ENCODE measurements at places on chromosomes 12 and 14.

DNA sequence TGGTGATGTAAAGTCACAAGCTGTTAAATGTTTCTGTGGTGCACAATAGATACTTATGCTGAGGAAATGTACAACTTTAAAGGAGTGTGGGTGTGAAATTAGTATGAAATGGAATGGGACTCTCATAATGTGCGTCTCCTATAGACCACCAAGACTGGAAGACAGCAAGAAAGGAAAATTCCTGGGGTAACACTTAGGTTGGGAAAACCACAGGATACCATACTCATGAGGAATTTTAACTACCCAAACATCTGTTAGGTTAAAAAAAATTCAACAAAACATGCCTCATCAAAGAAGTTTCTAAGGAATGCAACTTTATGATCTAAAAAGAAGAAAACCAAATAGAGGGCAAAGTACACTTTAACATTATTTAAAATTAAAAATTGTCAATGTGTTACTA is 113.7 kb upstream of the MYF6 start:
- DNase-seq, result no peak

- no peak for DNase-seq
Observed at GRCh38 chr12:64494998-64495729, 43.2 kb downstream of the TBK1 start.

DNA sequence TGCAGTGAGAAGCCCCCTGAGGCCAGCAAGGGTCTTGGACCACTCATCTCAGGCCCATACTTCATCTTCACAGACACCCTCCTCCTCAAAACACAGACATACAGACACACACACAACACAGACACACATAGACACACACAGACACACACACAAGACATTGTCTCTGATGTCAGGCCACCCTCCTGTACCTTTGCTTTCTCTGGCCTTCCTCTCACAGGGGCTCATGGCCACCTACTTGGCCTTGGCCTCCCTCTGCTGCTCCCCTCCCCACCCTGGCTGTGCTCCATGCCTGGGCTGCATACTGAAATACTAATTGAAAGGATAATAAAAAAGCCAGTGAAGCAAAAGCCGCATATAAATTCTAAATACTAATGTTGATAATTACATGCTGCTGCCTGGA is 1.6 kb upstream of the SYNDIG1L start:
- no peak for DNase-seq

DNA sequence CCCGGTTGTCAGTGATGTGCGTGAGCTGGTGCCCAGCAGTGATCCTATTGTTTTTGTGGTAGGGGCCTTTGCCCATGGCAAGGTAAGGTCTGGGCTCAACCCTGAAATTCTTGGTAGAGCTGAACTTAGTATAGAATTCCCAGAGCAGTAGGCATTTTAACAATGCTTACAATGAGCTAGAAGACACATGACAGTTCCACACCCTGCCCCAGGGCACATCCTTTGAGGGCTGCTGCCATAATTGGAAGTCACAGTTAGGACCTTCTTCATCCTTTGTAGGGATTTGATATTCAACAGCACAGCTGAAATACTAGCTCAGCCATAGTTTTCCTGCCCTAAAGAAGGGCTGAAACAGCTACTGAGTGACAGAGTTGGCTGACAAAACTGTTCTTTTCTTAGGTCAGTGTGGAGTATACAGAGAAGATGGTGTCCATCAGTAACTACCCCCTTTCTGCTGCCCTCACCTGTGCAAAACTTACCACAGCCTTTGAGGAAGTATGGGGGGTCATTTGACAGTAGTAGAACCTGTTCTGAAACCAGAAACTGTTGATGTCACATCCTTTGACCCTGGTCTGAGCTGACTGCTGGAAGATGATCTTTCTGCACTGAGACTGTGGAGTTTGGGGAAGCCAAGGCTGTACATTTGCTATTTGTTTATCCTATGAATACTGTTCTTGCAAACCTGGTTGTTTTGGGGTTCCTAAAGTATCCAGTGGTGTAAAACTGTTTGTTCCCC is 4.8 kb downstream of the EMG1 start:
- DNase-seq, result no peak

GRCh38 chr12:84929501-84929900 is 16.9 kb upstream of the SLC6A15 start:
- DNase-seq, result no peak

- DNase-seq, result no peak
Observed at GRCh38 chr12:83471341-83471740, 784.6 kb downstream of the TMTC2 start.
